ENCODE measurements at places on chromosomes 5 and 9.

- DNase-seq = no peak
These were observed 41.9 kb downstream of the MTRR start for GRCh38 chr5:7910738-7911428.

GRCh38 chr5:98105681-98106080, 667.8 kb upstream of the RGMB start:
- no peak for DNase-seq

DNA sequence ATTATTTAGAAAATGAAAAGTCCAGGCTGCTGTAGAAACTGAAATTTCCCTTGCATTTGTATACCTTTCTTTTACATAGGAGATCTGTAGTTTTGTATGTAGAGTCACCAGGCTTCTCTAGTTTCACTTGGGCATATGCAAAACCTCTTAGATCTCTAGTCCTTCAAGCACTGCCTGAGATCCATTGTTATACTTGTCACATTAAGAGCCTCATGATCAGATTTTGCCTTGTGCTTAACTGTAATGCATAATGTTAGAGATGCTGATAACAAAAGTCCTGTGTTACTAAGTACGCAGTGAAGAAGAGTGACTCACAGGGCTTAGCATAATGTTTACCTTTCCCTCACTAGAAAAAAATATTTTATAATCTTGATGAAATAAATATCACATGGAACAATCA, 250.2 kb downstream of the CYLC2 start:
- no peak for DNase-seq

DNA sequence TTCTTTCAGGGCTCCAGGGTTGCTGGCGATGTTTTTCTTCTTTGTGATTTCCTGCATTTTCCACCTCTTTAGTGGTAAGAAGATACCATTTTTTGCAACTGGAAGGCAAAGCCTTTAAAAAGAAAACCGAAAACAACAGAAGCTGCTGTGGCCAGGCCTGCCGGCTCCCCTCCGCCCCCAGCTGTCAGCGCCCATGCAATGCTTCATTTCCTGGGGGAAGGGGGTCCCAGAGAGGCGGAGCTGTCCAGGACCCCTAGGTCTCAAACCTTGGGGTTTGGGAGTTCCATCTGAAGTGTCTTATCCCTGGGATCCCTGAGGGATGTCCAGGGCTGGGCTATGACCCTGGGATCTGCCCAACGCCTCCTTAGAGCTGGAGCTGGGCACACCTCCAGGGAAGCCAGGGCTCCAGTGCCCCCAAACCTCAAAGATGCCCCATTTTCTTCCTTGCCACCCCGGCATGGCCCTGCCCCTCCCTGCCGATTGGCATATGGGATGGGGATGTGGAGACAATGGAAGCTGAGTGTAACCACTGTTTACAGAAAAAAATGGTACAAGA, 257.2 kb upstream of the MVB12B start:
- DNase-seq = no peak

DNA sequence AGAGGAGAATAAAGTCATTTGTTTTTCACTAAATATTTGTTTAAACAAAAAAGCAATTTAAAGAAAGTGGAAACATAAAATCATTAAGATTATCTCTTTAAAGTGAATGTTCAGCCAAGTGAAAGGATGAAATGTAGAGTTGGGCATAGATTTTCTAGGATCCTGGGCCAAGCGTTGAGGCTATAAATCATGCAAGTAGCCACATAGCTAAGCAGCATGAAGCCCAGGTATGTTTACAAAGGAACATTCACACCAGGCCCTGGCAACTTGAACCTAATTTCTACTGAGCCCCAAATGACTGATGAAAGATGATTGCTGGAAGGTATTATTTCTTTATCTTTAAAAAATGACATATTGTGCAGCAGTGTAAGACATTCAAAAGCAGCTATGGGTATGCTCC, 461.8 kb downstream of the MAT2B start:
- DNase-seq = no peak

DNA sequence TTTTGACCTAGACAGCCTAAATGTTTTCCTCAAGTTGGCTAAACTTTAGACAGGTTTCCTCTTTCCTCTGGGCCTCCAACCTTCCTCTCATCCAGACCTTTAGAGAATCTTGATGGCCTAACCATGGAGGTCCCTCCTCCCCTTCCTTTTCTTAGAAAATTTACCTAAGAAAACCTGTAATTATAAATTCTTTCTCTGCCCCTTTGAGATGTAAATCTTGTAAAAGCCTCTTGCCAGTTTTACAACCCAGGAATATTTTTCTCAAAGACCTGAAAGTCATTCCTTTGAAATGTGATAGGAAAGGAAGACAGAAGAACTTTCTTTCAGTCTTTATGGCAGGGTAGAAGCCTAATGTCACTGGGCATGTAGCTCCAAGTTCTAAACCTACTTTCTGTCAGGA, 1752.6 kb upstream of the C9orf72 start:
- no peak for DNase-seq

GRCh38 chr5:105544300-105544699, 1981.7 kb upstream of the NUDT12 start:
- DNase-seq = no peak

- no peak for DNase-seq
These were observed 59.1 kb upstream of the TLR4 start for GRCh38 chr9:117644932-117645636.

DNA sequence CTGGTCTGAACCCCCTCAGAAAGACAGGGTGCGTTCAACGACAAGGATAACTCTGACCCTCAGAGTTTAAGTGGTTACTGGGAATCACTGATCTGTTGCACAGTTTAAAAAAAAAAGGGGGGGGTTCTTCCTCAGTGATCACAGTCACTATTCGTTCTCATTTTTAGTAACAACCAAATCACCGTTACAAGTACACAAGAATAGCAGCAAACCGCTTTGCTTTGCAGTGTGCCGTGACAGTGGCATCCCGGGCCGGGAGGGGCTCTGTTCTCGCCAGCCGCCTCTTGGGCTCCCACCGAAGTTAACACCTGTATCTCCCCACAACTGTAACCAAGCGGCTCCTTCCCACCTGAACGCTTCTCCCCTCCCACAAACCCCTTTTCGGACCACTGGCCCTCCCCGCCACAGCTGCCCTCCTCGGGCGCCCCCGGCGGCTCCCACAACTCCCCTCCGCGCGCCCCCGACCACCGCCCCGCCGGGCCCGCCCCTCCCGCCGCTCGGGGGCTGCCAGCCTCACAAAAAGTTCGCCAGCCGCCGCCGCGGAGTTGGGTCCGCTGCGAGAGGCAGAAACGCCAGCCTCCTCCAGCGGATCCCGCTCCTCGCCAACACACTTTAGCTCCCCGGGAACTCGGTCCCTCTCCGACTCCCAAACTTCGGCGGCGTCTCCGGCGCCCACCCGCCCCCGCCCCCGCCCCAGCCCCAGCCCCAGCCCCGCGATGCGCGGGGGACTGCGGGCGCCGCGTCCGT, 1.2 kb downstream of the SSBP2 start:
- DNase-seq = peak; percentile 10

- no peak for DNase-seq
These were observed 48.4 kb downstream of the EXOSC2 start for GRCh38 chr9:130741831-130742449.

DNA sequence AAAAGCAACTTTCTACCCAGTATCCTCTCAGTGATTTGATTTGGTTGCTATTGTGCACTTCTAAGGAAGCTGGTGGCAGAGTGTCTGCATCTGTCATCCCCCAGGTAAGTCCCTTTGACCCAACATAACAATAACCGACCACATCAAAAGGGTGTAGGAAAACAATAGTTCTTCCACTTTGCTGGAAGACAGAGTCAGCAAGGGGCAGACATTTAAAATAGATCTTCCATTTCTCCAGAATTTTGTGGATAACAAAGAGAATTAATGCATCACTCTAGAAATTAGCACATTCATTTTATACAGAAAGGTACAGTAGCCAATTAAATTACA, 177.5 kb downstream of the EBF1 start:
- DNase-seq = no peak

DNA sequence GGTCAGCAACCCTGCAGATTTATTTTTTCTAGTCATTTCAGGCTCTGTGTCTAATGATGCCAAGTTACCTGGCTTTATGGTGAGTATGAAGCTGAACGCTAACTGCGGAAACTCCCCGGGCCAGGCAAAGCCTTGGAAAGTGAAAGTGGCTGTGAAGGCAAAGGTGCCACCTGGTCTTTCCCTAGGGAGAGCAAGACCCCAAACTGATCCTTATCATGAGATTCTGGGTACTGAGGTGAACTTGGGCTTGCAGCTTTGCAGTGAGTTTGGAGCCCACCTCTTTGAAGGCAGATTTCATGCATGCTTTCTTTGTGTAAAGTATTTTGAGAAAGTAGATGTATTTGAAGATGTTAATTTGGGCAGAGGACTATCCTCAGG, 63.3 kb downstream of the CARTPT start:
- DNase-seq = no peak

- peak; percentile 74 for DNase-seq
These were observed 56.7 kb upstream of the CLINT1 start for GRCh38 chr5:157915638-157916037.

- DNase-seq = no peak
These were observed 34.3 kb downstream of the EPB41L4B start for GRCh38 chr9:109286571-109286977.

DNA sequence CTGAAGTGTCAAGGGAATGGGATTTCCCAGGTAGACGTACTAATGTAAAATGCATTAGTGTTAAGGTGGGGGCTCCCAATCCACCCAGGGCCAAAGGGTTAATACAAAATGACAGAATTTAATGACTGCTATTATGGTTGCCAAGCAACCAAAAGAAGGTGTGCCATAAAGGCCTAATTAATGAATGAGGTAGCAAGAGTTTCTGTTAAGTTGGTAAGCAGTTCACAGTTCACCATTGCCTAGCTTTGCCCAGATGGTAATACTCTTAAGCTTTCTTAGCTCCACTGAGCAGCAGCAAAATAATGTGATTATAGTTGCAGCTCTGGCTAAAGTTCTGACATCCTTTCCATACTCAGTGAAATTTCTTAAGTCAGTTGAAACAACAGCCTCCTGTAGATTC, 211.7 kb downstream of the DENND1A start:
- no peak for DNase-seq

DNA sequence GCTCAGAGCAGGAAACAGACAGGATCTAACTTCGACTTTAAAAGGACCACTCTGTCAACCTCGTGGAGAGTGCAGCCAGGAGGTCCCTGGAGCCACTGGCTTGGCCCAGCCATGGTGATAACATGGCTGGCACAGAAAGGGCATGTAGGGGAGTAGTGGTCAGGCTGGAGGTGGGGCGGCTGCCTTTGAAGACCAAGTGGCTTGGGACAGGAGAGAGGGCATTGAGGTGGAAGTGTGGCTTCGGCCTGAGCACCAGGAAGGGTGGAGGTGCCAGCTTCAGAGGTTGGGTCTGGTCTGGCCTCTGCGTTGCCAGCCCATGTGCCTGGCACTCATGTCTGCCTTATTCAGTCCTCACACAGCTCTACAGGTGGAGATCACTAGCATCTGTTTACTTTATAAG, 270.0 kb downstream of the NSG2 start:
- no peak for DNase-seq

DNA sequence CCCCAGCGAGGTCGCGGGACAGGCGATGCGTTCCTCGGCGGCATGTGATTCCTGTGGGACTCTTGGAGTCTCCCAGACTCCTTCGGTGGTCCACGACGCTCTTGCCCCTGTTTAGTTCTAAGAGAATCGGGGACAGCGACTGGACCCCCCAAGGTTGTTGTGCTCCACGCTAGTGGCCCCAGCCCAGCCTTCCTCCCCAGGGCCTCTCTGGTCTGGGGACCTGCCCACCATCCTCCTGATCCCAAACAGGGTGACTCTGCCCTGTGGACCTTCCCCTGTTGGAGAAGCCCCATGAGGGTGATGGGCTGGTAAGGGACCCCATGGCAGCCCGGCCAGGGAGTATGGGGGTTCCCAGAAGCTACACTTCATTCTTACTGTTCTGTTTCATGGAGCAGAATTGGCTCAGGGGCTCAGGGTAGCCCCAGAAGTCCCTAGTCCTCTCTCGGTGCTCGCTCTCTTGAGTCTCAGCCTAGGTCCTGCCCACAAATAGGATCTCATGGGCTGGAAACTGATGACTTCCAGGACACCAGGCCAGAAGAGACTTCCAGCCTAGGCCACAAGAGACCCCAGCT, 880 bp downstream of the CARD19 start:
- DNase-seq = no peak

DNA sequence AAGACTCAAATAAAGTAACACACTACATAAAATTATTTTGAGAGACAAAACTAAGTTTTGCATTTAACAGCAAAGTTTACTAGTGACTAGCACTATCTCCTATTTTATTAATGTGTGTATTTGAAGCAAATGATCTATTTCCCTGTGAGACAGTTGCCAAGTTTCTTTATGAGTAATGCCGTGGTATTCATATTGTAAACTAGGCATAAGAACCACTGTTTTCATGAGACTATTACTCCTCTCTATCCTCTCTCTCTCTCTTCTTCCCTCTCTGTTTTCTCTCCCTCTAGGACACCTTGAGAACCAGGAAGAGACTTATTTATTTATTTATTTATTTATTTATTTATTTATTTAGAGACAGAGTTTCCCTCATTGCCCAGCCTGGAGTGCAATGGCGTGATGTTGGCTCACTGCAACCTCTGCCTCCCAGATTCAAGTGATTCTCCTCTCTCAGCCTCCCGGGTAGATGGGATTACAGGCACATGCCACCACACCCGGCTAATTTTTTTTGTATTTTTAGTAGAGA, 61.1 kb downstream of the MLANA start:
- DNase-seq = no peak

GRCh38 chr9:26163931-26164330, 485.7 kb upstream of the TUSC1 start:
- no peak for DNase-seq

DNA sequence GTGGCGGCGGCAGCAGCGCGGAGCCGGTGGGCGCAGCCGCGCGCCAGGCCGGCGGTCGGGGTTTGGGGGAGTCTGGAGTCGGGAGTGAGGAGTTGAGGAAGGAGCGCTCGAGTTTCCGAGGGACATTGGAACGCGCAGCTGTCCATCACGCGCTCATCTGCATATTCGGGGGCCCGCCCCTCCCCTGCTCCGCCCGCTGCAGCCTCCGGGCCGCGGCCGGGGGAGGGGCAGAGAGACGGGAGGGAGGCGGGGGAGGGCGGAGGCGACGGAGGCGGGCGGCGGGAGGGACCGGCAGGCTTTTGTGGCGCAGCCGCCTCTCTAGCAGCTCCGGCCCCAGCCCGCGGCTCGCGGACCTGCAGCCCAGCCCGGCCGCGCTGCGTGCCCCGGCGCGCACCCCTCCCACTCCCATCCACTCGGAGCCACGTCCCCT, at the start of gene IRX2:
IRX2 (minus strand) TSS at position 86 of the 430 bp plus-strand sequence. CDS start 264 bp downstream, outside the sequence.
- DNase-seq = no peak

GRCh38 chr5:148688787-148689186, 34.5 kb upstream of the HTR4 start:
- DNase-seq = no peak

DNA sequence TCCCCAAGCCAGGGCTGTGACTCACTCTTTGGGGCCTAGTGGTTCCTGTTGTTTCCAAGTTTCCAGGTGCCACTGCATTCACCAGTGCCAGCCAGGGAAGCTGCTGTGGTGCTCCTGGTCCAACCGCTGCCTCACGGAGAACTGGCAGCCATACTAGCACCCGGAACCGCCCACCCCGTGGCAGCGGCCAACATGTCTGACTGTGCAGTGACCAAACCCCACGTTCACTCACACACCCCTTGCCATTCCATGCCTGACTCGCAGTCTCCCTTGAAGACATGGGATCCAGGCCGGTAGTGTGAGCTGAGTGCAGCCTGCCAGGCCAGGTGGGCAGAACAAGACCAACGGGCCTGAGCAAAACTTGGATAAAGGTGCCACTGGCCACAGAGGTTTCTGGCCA, 845.0 kb upstream of the DMAC1 start:
- DNase-seq = no peak
